ENCODE measurements at places on chromosomes 7 and 10.

- no peak for DNase-seq
Measured at GRCh38 chr7:962401-963081, 8.1 kb upstream of the ADAP1 start.

DNA sequence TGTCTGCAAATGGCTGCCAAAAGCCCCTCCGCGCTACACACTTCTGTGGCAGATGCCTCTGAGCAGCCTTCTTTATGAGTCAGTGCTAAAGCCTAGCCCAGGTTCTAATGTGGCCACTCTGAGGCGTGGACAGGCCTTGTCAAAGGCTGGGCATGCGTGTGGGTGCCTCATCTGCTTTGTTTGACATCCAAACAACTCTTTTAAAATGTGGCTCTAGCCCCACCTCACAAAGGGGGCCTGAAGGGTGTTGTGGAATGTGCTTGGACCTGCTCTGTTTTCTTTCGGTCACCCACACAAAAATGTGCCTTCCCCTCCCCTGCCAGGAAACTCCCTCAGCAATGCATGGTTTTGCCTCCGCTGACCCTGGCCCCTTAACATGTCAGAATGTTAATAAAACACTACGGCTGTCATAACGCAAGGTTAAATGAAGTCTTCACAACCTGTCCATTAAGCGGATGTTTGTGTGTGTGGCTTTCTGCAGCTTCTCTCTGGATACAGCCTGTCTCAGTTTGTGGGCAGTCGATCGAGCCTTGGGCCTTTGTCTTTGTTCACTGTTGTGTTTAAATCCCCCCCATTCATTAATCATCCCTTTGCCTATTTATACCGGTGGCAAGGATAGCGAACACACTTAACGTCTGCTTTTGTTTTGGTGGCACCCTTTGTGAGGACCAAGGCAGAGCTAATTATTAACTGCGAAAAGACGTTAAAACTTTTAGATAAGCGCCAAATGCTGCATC is 718.9 kb downstream of the LRMDA start:
- no peak for DNase-seq

DNA sequence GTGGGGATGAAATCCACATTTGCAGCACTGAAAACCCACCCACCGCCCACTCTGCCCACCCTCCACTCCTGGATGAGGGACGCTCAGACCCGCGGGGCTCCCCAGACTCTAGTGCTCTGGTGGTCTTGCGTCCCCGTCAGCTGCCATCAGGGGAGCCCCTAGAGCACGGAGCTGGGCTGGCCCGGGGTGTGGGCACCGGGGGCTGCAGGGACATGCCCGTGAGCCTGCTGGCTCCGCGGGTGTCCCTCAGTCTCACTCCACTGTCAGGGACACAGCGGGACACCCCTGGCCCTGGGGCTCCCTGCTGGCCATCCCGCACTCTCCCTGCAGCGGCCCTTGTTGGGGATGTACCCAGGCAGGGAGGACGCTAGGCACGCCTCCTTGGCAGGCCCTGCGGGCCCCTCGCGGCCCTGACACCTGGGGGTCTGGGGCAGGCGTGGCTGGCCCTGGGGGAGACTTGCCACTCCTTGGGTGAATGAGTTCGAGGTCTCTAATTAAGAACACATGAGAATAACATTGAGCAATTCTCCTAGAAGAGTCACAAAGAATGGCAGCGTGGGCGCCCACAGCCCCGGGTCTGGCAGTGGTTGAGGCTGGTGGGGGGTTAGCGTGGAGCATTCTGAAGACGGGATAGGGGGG is 64.2 kb downstream of the CFAP46 start:
- no peak for DNase-seq

DNA sequence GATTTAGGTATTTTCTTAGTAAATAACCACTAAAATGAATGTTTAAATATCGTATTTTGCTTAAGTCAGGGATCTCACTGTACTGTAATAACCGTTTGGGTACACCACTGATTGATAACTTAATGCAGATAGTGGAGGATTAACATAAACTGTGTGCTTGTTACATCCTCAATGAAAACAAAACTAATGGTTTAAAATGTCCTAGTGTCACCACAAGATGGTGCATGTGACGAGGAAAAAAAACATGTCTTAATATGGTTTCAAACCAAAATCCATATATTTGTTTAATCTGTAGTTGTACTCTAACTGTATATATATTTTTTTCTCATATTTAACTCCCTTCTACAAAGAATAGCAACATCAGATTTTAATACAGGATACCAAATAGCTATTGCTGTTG is 19.2 kb downstream of the ARMC10 start:
- DNase-seq: peak; percentile 26

DNA sequence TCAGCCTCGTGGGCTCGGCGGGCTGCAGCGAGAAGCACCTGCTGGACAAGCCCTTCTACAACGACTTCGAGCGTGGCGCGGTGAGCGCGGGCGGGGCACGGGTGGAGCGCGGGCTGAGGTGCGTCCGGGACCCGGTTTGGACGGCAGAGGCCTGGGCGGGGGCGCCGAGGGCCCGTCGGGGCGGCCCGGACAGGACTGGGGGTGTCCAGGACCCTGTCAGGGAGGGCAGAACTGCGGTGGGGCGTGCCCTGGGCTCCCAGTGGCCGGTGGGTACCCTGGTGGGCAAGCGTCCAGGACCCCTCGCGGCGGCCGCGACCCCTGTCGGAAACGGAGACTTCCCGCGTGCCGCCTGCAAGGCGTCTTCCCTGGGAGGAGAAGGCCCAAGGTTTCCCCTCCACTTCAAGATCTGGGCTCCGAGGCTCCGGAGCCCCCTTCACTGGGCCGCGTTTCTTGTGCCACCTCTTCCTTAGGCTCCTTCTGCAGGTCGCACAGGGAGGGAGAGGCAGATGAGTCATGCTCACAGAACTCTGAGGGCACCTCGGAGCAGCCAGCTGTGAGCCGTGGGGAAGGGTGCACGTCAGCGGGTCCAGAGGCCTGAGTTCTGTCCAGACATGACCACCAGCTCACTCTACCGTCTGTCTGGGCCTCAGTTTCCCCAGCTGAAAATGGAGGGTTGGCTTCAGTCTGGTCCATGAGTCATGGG is 485 bp downstream of the ALOX5 start:
- no peak for DNase-seq

- DNase-seq: no peak
Measured at GRCh38 chr10:17062009-17062408, 67.6 kb downstream of the CUBN start.
